IMR-90 (cell line): ENCODE measurements at places on chromosomes 13 and 19.

DNA sequence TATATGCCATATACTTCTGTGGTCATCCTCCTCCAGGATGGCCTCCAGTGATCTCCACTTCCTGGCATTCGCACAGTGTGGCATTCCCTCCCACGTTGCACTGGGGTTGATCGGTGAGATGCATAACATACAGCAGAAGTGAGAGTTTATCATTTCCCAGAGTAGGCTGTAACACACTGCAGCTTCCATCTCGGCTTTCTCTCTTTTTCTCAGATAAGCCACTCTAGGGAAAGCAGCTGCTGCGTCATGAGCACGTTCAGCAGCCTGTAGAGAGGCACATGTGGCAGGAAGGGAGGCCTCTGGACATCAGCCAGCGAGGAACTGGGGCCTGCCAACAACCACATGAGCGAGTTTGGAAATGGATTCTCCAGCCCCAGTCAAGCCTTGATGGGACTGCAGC is 807.1 kb downstream of the DIAPH3 start:
- DNase-seq, result peak; percentile 37

GRCh38 chr13:84358601-84359000 is 476.3 kb upstream of the SLITRK1 start:
- DNase-seq, result no peak

- DNase-seq, result no peak
These were observed 1.4 kb downstream of the COL4A1 start for GRCh38 chr13:110305544-110305943.

GRCh38 chr19:34067861-34068271 is 104.4 kb upstream of the LSM14A start:
- peak; percentile 34 for DNase-seq

DNA sequence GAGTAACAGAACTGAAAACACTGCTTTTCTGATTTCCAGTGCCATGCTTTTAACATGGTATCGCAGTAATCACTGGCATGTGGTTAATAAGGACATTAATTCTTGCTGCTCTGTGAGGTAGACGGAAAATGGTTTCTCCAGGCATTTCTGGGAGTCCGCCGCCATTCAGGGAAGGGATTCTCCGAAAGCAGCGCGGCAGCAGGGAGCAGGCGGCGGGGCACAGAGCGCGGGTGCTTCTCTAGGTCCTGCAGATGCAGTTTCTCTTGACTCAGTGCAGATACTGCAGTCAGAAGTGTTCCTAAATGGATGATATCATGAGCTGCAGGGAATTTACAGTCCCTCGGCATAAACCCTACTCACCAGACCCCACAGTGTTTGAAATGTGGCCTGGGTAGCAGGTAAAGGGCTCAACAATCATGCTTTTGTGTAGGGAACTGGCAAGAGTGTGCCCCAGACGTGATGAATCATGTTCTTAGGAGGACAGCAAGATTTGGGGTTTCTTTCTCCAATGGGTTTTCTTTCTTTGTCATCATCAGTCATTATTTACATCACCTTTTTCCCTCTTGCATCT is 338.6 kb upstream of the ARGLU1 start:
- DNase-seq, result no peak

DNA sequence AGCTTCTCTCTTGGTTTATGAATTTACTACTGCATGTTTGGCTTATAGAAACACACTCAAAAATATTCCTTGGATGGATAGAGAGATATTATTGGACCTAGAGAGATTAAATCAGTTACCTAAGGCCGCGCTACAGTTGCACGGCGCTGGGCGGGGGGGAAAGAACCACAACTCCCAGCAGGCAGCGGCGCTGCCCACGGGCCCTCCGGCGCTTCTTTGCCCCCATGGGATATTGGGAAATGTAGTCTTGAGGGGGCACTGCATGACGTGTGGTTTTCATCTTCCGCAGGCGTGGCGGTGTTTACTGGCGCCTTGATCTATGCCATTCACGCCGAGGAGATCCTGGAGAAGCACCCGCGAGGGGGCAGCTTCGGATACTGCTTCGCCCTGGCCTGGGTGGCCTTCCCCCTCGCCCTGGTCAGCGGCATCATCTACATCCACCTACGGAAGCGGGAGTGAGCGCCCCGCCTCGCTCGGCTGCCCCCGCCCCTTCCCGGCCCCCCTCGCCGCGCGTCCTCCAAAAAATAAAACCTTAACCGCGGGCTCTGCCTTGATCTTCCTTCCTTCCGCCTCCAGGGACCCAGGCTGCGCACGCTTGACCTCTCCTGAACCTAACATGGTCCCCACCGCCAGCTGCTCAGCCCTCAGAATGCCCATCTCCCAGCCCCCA is 4.8 kb downstream of the EMP3 start:
- DNase-seq, result no peak

- DNase-seq, result no peak
These were observed 88.9 kb downstream of the WDFY2 start for GRCh38 chr13:51673165-51673564.

DNA sequence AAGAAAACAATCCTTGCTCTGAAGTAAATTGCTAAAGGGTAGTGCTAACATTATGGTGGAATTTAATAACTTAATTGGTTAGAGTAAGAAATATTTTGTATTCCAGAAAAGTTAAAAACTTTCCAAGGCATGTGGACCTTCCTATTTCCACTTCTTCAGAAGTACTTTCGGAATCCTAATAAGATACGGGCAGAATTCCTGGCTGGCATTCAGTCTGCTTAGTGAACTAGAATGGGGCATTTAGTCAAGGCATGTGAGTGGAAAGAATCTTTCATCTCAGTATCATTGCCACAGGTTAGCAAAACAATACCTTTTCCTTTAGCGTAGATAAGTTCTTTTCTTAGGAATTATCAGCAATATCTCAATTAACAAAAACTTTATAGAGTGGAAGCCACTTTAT is 85.1 kb downstream of the TNFRSF19 start:
- DNase-seq, result no peak

GRCh38 chr13:93559718-93560117 is 333.1 kb downstream of the GPC6 start:
- DNase-seq, result peak; percentile 84

GRCh38 chr19:33794683-33795369 is 1.8 kb upstream of the KCTD15 start:
- no peak for DNase-seq

GRCh38 chr13:36548129-36548528 is 115.8 kb downstream of the CCNA1 start:
- DNase-seq, result no peak

DNA sequence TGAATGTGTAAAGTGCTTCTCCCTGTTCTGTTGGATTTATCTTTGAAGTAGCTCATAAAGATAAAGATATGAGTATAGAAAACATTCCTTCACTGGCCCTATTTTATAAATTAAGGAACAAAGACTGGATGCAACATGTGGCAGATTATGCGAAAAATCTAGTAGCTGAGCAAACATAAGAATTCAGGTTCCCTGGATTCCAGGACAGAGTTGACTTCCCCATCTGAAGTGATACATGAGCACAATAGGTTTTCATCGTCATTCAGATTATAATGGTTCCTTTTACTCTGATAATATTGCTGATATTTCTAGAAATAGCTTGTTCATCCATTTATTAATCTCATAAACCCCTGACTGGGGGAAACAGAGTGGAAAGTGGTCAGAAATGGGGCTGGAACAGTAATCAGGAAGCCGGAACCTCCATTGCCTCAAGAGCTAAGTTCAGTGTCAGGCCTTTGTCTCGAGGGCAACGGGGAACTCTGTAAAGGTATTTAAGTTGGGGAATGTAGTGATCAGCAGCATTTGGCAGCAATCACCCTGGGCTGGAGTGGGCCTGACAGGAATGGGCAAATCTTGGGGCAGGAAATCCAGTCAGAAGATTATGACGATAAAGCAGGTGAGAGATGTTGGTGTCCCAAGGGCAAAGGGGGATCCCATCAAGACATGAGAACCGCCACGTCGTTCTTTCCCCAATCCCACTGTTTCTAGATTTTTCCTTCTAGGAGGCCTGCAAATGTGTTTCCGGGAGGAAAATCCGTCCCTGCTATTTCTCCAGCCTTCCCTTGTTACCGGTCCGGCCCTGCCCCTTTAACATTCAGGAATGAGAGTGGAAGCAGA is 232.5 kb upstream of the SERP2 start:
- DNase-seq, result no peak

DNA sequence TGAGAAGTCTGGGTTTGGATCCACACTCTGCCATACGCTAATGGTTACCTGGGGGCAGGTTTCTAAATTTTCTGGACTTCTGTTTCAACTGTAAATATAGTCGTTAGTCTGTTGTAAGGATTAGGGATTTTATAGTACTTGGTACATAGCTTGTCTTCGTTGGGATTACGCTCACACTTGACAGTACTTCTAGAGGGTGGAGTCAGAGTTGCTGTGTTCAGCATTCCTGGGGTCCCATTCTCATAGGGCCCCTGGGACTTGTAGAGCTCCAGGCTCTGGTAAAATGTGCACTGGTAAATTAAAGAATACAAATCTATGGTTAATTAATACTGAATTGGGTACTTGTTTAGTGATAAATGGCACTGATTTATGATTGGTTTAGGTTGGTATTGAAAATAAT is 45.2 kb downstream of the TPP2 start:
- DNase-seq, result no peak
